ENCODE measurements at places on chromosomes 2 and 18.

DNA sequence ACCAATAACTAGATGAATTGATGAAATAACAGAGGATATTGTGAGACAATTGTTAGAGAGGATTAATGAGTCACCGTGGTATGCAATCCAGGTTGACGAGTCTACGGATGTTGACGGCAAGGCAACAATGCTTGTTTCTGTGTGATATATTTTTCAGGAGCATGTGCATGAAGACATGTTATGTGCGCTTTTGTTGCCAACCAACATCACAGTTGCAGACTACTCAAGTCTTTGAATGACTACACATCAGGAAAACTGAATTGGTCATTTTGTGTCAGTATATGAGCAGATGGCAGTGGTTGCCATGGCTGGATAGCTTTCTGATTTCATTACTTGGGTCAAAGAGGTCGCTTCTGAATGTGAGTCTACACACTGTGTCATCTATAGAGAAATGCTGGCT lies 96.8 kb upstream of the CRACDL start:
- no peak for DNase-seq

- no peak for DNase-seq
Measured at GRCh38 chr2:142321706-142322280, 191.0 kb upstream of the LRP1B start.

DNA sequence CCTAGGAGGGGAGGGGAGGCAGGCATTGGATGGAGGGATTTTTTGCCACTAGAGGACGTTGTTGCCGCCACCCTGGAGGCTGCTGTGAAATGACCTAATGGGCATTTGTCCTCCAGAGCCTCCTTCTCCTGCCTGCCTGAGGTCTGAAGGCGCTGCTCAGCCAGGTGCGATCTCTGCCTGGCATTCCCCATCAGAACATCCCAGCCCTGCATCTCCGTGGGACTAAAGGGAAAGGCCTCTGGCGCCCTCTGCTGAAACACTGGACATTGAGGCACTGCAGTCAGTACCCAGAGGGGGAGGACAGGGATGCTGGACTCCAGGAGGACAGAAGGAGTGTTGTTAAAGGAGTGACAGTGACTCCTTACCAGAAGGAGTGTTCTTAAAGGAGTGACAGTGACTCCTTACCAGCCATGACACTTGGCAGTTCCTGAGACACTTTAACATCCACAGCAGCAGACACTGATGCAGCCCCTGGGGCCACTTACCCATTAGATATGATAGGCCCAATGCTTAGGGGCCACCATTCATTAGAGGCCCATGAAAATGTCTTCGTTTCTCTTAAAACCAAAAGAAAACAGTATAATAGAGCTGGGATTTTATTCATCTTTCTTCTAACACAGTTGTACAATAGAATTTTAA lies 17.0 kb downstream of the THNSL2 start:
- peak; percentile 11 for DNase-seq

GRCh38 chr2:134014196-134014960 lies 239.5 kb upstream of the MGAT5 start:
- no peak for DNase-seq

DNA sequence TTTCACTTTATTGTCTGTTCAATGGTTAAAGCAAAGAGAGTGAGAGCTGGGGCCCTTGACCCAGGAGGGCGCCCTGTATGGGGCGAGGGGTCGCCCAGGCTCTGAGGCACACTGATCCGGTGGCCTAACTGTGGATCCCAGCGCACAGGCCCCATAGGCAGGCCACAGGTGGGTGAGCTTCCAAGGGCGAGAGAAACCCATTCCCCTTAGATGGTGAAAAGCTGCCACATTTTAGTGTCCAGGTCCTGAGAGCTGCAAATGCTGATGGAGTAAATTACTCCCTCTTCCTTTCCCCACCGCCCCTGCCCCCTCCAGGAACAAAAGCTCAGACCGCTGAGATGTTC lies 5.9 kb upstream of the DLX2 start:
- no peak for DNase-seq

- no peak for DNase-seq
Measured at GRCh38 chr18:36177913-36178312, 9.4 kb upstream of the MOCOS start.

DNA sequence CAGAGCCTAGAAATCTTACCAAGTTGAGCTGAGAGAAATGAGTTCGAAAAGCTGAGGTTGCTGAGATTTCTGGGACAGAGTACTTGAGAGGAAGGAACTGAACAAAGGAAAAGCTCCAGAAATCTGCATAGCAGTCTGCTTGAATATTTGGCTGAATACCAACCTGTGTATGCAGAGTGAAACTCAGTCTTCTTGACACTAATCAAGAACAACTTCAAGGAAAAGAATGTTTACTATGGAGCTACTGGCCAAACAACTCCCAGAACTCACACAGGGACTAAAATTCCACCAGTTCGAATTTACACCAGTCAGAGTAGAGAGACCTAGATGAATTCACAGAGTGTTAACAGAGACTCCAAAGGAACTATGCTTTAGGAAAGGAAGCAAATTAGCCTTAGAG lies 66.5 kb downstream of the USP37 start:
- DNase-seq, result no peak

GRCh38 chr2:70527447-70528080 lies 26.1 kb downstream of the TGFA start:
- DNase-seq, result no peak

DNA sequence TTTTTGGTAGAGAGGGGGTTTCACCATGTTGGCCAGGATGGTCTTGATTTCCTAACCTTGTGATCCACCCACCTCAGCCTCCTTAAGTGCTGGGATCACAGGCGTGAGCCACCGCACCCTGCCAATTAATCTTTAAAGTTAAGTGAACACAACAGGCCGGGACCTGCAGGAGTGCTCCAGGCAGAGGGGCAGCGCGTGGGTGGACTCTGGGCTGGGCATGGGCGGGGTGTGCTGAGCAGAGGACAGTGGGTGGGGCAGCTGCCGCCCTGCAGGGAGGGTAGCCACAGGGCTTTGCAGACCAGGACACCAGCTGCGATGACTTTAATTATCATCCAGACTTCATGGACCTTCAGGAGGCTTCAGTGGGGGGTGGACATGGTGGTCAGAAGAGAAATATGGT lies 8.8 kb upstream of the GPR148 start:
- DNase-seq, result no peak

DNA sequence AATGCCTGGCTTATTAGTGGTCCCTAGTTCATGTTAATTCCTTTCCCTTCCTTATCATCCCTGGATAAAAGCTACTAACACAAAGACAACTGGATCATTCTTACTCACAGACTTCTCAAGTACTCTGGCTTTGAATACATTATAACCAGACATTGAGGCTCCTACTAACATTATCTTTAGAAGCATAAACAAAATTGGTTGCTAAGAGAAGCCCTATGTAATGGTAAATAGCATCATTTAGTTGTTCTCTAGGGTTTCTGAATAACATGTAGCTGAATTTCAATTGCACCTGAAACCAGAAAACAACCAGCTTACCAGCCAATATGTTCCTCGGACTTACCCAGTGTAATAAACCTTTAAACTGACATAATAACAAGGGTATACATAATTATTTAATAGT lies 114.1 kb upstream of the NCKAP5 start:
- DNase-seq, result no peak

GRCh38 chr2:238573065-238573778 lies 146.5 kb downstream of the ASB1 start:
- DNase-seq, result no peak

DNA sequence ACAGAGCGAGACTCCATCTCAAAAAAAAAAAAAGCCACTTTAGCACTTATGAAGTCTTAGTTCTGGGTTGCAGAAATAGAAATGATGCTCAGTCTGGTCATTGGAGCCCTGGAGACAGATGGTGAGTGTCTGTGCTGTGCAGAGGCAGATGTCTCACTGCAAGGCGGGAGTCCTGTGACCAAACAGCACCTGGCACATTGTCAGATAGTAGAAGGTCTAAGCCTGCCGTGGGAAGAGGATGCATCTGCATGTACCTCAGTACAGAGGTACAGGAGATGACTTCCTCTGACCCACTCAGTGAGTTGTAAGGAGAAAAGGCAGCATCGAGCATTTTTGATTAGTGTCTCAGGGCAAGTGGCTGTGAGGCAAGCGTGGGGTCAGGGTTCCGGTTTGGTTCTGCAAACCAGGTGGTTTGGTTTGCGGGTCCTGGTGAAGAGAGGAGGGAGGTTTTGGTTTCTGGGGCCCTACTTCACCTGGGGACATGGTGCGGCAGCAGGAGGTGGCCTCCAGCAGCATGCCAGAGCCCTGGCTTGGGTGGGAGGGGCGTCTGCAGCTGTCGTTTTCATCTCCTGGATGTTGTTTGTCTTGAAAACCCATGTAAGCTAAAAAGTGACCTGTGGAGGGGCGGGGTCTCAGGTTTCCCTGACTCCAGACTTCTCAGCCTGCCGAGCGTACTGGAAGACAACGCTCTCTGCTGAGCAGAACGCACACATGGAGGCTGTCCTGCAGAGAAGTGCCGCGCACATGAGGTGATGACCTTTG lies 3.8 kb downstream of the RBFA start:
- DNase-seq, result no peak

- DNase-seq, result no peak
Measured at GRCh38 chr18:66872277-66872676, 268.4 kb upstream of the CDH19 start.

- no peak for DNase-seq
Measured at GRCh38 chr18:48059455-48060010, 129.1 kb upstream of the SMAD2 start.

DNA sequence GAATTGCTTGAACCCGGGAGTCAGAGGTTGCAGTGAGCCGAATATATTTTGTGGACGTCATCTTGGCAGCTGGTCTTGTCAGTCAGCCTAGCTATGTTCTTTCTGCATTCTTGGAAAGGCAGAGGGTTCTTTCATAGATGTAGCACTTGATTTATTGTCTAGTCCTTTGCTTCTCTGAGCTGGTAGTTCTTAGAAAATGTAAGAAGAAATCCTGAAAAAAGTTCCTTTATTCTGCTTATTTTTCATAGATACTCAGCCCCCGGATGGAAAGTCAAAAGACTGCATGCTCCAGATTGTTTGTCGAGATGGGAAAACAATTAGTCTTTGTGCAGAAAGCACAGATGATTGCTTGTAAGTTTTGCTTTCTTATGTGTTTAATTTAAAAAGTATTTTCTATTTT lies 21.3 kb downstream of the PLEKHB2 start:
- no peak for DNase-seq

GRCh38 chr2:227013330-227013729 lies 150.7 kb downstream of the COL4A4 start:
- no peak for DNase-seq

DNA sequence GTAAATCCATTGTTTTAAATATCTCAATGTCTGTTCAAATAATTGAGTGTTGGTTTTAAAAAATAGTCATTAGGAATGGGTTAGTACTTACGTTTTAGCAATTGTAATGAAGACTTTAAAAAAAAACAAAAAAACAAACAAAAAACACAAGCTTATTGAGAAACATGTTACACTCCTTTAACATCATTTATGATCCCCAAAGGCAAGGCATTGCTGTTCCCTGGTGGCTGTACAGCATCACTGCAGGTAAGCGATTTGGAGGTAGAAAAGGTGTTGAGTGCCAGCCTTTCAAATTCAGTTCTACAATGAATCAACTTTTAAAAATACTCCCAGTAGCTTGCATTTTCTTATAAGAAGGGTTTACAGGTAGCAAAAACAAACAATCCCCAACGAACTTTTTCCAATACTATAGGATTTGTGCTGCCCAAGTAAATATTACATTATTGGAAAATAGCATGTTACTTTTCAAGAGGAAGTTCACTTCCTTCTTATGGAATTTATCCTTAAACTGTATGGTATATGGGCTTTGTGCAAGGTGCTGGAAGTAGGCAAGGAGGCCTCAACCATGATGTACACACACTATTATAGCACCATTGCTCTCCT lies 27.5 kb downstream of the CNRIP1 start:
- no peak for DNase-seq

- no peak for DNase-seq
Measured at GRCh38 chr2:69428981-69429380, 8.3 kb downstream of the NFU1 start.

- no peak for DNase-seq
Measured at GRCh38 chr18:4146797-4147196, 308.3 kb downstream of the DLGAP1 start.

DNA sequence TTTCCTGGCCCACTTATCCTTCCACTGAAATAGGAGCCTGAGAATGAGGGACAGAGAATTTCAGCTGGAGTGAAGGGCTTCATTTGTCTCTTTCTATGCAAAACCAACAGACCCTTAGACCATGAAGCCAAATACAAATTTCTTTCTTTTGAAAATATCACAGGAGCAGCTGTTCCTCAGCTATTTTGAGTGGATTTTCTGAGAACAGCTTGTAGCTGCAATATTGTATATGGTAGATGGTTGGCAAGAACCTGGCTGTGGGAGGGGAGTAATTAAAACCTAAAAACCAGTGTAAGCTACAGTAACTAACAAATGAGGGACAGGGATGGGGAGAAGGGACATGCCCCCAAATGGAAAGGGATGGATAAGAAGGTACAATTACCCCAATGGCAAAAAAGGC lies 350.3 kb upstream of the CDH20 start:
- no peak for DNase-seq

DNA sequence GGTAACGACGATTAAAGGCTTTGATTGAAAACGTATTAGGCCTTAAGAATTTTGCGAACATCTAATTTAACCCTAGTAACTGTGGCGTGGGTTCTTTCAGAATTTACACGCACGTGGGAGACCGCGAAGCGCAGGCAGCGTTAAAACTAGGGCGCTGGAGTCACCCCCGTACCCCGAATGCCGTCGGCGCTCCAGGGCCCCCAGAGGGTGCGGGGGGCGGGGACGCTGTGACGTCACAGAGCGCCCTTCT lies 673 bp upstream of the SMCHD1 start:
- peak; percentile 92 for DNase-seq

- DNase-seq, result no peak
Measured at GRCh38 chr2:116095636-116096035, 1653.2 kb downstream of the DPP10 start.

- no peak for DNase-seq
Measured at GRCh38 chr2:199228887-199229819, 228.6 kb downstream of the SATB2 start.

DNA sequence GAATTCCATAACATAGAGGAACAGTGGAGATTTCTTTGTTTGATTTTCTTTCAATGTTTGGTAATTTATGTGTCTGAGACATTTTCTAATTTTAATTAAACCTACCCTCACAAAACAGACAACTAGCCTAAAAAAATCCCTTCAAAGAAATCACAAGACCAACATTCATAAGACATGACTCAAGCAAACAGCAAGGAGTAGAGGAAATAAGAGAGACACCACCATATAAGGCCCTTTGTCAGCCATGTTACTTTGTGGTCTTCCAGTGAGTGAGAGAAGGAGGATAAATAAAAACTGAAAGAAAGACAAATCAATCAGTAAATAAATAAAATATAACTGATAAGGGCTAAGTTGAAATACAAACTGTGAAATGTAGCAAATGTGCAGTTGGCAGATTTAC lies 830.8 kb upstream of the SLC39A10 start:
- DNase-seq, result no peak

- DNase-seq, result no peak
Measured at GRCh38 chr2:209236377-209236776, 187.5 kb upstream of the MAP2 start.

All from CD4-positive, alpha-beta T cell treated with Interferon alpha-2 for 1 hour (primary cell).